ENCODE measurements at places on chromosomes 13 and 19. TPM values are rescaled to one million over a fixed set of nuclear protein-coding genes. Genes with fewer than 3 reads are reported as not detected.
A peak's percentile ranks its signal among the peaks of the same experiment; 100 is the strongest.

DNA sequence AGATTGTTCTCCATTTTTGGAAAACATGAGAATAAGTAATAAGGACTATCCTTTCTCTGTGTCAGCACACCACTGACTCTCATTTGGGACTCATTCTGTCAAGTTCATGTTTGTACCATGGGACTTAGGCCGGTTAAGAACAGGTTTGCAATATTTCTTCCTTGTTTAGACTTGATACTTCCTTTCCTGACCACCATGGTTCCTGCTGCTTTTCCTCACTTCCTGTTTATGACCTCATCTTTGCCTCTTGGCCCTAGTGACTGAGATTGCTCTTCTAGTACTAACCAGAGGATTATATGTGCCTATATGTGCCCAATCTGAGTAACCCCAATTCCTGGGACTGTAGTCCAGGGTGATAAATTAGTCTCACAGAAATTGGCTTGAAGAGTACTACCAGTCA is 32.5 kb upstream of the NDFIP2 start:
- no peak for DNase-seq

The PROZ gene
- not detected for total RNA-seq

The CLDND2 gene
- total RNA-seq, result 1.7 TPM

The PRRG2 gene
- total RNA-seq, result 26.1 TPM

DNA sequence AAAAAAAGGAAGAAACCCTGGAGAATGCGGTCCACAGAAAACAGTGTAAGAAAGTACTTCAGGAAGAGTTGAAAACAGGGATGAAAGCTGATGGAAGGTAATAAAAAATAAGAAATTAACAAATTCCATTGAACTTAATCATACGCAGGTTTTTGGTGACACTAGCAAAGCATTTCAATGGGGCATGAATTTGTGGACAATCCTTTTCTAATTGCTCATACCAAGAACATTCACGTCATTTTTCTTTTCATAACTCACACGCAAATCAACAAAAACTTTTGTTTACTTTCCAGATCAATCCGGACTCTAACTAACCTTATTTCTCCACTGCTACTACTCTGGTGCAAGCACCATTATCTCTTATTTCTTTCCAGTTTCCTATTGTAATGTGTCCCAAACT is 1195.0 kb downstream of the SLITRK5 start:
- no peak for DNase-seq

DNA sequence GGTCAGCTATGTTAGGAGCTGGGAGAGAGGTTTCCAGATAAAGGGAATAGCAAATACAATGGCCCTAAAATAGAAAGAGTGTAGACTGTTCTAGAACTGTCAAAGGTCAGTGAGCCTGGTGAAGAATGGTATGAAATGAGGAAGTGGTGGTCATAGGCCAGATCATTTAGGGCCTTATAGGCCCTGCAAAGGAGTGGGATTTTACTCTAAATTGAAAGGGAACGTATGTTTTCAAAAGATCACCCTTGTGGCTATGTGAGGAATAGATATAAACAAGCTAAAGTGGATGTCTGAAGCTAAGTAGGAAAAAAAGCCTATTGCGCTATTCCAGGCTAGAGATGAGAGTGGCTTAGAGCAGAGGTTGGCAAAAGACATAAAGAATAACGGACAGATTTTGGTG is 70.7 kb upstream of the TDRD3 start:
- DNase-seq, result no peak

DNA sequence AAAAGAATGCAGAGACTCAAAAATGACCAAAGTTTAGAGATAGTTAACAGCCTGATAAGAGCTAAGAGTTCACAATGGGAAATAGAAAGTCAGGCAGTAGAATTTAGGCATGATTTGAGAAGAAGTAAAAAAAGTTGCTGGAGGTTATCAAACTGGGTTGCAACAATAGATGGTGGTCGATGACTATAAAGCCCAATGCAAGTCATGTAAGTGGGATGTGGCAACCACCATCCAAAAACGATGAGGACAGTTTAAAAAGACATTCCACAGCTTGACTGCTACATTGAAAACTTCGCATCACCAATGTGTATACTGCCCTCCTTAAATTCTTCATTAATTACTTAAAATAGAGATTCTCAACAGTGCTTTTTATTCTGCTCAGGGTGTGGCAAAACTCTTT is 19.7 kb downstream of the ELF1 start:
- DNase-seq, result no peak

- peak; percentile 95 for DNase-seq
These were observed at the start of gene HSH2D for GRCh38 chr19:16143399-16144215. HSH2D (plus strand) TSS chr19:16143685; CDS start chr19:16148751, 5,066 bp downstream.

DNA sequence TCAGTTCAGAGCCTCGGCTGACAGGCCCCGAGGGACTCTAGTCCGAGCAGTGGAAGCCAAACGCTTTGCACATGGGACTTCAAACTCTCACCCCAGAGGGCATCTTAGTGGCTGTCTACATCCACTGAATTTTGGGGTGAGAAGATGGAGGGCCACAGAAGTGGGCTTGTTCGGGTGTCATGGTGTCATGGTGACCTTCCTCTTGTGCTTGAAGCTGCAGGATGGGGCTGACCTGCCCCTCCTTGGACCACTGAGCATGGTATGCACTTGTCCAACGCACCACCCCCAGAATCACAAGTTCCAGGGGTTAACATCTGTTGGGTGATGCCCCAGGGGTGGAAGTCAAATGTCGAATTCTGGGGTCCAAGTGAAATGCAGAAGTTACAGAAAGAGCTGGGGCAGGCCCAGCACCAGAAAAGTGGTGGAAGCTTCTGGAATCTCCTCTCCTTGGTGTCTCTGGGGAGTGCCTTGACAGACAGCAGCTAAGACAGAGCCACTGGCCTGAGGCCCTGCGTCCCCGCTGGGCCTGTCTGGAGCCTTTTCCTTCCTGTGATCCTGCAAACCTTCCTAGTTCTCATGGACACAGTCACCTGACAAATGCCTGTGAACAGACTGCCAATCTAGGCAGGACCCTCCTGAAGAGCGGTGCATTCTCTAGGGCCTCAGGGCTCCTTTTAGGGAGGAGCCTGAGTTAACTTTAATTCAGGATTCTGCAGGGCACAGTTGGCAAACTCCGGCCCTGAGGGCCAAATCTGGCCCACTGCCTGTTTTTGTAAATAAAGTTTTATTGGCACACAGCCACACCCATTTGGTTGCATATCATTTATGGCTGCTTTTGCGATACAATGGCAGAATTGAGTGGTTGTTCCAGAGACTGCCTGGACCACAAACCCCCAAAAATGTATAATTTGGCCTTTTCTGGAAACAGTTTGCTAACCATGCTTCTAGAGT is 65.1 kb upstream of the RANBP3 start:
- no peak for DNase-seq

- DNase-seq, result no peak
These were observed 55.8 kb downstream of the PEPD start for GRCh38 chr19:33465834-33466233.

The FCHO1 gene
- total RNA-seq, result 3.0 TPM

GRCh38 chr19:4795400-4795799 is 3.9 kb downstream of the FEM1A start:
- DNase-seq, result no peak

DNA sequence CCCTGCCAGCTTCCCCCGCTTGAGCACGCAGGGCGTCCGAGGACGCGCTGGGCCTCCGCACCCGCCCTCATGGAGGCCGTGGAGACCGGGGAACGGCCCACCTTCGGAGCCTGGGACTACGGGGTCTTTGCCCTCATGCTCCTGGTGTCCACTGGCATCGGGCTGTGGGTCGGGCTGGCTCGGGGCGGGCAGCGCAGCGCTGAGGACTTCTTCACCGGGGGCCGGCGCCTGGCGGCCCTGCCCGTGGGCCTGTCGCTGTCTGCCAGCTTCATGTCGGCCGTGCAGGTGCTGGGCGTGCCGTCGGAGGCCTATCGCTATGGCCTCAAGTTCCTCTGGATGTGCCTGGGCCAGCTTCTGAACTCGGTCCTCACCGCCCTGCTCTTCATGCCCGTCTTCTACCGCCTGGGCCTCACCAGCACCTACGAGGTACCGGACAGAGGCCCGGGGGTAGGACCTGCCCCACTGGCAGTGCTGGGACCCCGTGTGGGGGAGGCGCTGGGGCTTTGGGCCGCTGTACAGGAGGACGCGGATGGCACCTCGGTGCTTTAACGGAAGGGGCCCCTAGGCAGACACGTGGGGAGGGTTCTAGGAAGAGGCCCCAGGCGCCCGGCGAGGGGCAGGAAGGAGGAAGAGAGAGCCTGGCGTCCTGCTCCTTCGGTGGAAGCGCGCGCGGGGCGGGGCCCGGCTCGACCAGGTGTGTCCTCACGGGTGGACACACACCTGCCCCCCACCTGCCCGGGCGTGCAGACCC is 681 bp downstream of the SLC5A5 start:
- peak; percentile 41 for DNase-seq

The SCAMP4 gene
- total RNA-seq, result 76.5 TPM

The MICOS13 gene
- total RNA-seq, result 83.4 TPM

GRCh38 chr13:51697855-51698254 is 106.1 kb downstream of the DHRS12 start:
- no peak for DNase-seq

DNA sequence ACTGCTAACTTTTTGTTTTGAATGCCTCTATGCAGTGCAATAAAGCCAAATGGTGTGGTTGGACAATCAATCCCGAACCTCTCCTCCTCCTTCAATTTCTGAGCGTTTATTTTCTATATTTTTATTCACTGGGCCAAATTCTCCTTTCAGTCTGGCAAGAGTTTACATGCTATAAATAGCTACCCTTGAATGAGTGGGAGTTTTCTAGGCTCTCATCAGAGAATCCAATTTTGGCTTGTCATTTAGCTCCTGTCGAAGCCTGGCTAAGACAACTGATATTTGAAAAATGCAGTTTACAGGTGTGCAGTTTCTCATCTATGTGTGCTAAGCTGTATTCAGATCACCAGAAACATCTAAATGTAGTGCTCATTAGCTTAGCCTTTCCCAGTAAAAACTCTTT is 61.8 kb downstream of the OLFM4 start:
- no peak for DNase-seq

DNA sequence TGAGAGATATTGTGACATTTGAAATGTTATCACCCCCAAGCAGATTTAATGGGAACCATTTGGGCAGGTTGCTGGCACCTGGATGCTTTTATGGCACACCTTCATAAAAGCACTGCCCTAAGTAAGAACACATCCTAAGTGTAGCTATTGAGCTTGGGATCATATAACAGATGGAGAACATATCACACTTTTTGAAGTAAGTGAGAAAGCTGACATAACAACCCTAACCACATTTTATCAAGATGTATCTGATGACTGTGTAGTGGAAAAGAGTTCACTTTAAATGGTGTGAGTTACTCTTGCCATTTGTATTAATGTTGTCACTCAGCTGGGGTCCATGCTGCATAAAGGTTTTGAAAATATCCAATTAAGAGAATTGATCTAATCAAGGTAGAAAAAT is 287.9 kb downstream of the DCLK1 start:
- DNase-seq, result no peak

The PPM1N gene
- 0.37 TPM for total RNA-seq

DNA sequence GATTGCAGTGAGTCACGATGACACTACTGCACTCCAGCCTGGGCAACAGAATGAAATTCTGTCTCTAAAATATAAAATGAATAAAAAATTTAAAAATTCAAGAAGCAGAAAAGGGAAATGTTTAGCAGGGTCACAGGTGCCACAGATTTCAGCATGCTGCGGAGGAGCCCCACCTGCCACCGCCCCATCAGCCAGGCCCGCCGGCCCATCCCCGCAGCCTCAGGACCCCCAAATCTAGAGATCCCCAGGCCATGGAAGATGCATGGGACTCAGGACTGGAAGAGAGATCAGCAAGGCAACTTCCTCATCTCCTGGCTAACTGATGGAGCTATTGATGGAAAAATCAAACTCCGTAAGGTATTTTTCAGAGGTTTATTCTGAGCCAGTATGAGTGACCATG is 208.2 kb downstream of the UQCRFS1 start:
- no peak for DNase-seq

DNA sequence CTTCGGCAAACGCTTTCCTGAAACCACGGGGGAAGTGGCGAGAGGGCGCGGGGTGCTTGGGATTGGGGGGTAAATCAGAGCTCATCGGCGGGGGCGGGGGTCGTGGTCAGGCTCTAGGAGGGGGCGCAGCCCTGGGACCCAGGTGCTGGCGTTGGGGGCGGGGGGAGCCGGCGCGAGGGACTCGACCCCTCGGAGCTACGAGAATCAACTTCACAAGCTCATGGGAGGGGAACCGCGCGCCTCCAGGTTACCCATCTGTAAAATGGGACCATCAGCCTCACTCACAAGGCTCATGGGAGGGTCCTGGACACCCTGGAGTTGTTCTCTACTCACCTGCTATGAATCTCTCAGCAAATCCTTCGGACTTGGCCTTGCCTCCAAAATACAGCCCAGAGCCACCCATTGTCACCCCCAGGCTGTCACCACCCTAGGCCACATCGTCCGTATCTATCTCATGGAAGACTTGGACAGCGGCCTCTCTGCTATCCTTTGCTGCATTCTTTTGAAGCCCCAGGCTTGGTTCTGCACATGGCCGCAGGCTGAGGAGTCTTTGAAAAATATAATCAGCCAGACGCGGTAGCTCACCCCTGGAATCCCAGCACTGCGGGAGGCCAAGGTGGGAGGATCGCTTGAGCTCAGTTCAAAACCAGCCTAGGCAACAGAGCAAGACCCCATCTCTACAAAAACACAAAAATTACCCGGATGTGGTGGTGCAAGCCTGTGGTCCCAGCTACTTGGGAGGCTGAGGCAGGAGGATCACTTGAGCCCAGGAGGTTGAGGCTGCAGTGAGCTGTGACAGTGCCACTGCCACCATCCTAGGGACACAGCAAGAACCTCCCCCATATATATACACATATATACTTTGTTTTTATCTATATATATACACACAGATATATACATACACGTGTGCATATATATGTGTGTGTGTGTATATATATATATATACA is 939 bp upstream of the RANBP3 start:
- peak; percentile 56 for DNase-seq

The SDHAF1 gene
- 20.0 TPM for total RNA-seq

GRCh38 chr13:45621950-45622349 is 6.4 kb upstream of the ERICH6B start:
- DNase-seq, result no peak

DNA sequence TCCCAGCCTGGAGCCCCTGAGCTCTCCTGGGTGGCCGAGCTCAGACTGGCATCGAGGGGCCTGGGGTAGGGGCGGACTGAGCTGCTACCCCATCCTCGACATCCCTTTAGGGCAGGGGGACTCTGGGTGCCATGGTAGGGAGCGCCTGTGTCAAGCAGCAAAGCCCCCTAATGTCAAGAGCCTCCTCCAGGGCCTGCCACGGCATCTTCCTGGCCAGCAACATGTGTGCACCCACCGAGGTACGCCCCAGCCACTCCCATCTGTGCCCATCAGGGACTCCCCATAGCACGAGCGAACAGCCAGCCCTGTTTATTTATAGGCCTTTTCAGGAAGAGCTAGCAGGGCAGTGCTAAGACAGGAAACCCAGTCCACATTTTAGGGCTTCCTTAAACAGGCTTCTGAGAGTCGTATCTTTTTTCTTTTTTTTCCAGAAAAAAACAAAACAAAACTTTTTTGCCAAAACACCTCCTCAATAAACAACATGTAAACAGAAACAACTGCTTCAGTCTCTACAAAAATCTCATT is 14.3 kb downstream of the LRP3 start:
- no peak for DNase-seq

The INAFM1 gene
- total RNA-seq, result 13.9 TPM

GRCh38 chr13:92657565-92657964 is 569.0 kb upstream of the GPC6 start:
- DNase-seq, result no peak

GRCh38 chr13:48255954-48256353 is 22.9 kb downstream of the ITM2B start:
- no peak for DNase-seq

- DNase-seq, result no peak
These were observed 59.8 kb upstream of the MED4 start for GRCh38 chr13:48154671-48155070.

The ANKRD27 gene
- 35.7 TPM for total RNA-seq

GRCh38 chr13:32748305-32748704 is 162.1 kb downstream of the PDS5B start:
- DNase-seq, result no peak
